ENCODE measurements at places on chromosomes 5 and 9.

- no peak for DNase-seq
Measured at GRCh38 chr5:90549729-90550275, 8.8 kb upstream of the ADGRV1 start.

- DNase-seq: peak; percentile 96
Measured at GRCh38 chr5:80082731-80083100, 47.6 kb downstream of the THBS4 start.

GRCh38 chr5:113273948-113274347 is 160.8 kb downstream of the TSSK1B start:
- DNase-seq: no peak

- DNase-seq: no peak
Measured at GRCh38 chr5:171649075-171649401, 136.6 kb upstream of the SMIM23 start.

DNA sequence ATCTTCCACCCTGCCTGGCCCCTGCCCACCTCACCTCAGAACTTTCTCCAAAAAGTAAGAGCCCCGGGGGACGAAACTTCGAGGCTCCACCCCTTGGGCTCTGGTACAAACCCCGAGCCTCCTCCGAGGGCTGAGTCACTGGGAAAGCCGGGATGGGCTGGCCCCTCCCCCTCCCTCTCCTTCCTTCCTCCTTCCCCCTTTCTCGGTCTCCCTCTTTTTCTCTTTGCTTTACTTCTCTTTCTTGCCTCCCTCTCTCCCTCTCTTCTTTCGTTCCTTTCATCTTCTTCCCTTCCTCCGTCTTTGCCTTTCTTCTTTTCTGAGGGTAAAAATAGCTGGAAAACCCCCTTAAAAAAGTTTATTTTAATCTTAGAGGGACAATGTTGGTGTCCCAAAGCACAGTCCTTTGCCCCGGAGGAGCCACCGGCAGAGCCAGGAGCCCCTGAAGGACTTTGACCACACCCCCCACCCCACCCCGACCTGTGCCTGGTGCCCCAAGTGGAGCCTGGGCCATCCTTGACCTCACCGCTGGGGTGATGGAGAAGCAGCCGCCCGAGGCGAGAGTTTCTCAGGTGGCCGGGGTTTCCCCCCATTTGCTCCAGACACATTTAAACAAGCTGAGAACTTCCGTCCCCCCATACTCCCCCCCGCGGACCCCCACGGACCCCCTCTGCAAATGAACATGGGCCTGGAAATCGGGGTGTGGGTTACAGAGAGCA is 5.7 kb upstream of the NOTCH1 start:
- peak; percentile 55 for DNase-seq

- DNase-seq: peak; percentile 42
Measured at GRCh38 chr9:98380065-98380681, 124.7 kb upstream of the TBC1D2 start.

- DNase-seq: no peak
Measured at GRCh38 chr9:131616983-131617604, 71.8 kb downstream of the PRRT1B start.

DNA sequence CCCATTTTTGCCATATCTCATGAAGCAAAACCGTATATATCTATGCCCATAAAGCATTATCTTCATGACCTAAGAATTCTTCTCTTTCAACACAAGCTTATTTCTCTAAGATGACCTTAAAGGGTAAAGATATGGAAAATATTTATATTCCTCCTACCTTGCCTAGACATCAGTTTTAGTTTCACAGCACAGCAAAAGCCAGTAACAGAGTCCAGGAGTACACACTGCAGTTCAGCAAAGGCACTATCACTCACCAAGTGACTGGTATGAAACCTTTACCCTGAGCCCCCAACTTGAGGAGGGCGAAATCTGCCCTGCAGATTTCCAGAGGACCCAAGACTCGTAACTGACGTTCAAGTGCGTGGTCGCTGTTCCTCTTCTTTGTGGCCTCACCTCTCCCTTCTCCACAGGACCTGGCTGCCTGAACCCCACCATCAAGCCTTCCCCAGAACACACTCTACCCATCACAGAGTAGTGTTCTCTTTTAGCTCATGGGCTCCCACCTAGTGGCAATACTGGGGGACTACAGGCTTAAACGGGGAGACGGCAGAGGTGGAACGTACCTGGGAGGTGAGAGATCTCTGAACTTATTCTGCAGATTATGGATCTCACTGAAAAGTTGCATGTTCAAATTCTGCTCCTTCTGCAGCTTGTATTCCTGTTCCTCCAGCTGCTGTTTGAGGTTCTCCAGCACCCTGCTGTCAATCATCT is 141.0 kb downstream of the CDK5RAP2 start:
- no peak for DNase-seq

DNA sequence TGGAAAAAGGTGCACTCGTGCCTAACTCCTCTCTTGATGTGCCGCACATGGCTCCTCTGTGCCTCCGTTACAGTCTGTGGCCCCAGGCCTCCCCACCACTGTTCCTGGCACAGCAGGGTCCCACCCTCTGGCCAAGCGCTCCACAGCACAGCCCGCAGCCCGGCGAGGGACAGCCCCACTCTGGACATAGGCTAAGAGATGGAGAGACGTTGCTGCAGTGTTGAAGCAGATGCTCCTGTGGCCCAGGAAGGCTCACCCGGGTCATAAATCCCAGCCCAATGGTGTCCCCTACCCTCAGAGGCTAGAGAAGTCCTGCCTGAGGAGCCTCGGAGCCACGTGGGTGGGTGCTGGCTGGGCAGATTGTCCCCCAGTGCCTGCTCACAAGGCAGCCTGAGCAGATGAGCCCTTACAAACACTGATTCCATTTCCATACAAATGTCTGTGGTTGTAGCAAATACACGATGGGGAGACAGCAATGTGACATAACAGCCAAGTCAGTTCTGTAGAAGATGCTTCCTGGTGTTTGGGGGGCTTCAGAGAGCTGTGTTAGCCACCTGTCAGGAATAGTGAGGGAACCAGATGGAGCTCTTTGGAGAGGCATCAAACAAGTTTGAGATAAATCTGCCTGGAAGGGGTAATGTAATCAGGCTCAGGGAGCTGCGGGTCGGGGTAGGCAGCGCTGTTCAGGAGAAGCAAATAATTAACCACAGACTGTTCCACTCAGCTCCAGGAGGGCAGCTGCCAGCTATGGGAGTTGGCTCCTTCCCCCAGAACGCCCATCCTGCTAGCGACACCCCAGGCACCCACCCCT is 41.7 kb downstream of the C5orf15 start:
- DNase-seq: no peak

- no peak for DNase-seq
Measured at GRCh38 chr5:76610196-76610595, 13.0 kb downstream of the F2RL2 start.

GRCh38 chr5:168702511-168702910 is 123.3 kb upstream of the PANK3 start:
- no peak for DNase-seq

DNA sequence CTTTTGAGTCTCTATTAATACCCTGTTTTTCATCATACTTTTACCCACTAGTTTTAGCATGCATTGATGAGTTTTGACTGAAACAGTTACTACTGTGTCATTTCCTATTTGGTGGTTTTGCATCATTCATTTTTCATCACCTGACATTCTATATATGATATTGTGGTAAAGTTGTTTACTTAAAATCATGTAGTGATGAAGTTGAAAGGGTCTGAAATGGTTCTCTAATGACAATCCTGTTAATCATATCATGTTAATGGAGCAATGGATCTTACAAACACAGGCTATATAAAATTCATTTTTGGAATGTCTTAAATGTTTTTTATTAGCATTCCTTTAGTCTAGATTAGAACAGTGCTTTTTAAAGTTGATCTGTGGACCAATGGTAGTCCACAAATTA is 84.1 kb downstream of the ERBIN start:
- DNase-seq: no peak

DNA sequence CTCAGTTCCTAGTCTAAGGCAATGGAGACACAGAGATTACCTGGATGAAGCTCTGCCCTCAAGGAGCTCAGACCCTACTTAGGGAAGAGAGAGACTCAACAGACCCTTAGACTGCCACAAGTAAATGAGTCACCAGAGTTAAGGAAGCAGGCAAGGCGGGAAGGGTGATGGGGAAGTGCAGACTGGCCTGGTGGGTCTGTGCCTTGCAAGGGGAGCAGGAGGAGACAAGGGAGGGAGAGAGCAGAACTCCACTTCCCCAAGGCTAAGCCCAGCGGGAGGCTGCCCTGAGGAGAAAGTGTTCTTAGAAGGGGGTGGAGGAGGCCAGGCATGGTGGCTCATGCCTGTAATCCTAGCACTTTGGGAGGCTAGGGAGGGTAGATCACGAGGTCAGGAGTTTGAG is 83.7 kb downstream of the HRH2 start:
- no peak for DNase-seq

DNA sequence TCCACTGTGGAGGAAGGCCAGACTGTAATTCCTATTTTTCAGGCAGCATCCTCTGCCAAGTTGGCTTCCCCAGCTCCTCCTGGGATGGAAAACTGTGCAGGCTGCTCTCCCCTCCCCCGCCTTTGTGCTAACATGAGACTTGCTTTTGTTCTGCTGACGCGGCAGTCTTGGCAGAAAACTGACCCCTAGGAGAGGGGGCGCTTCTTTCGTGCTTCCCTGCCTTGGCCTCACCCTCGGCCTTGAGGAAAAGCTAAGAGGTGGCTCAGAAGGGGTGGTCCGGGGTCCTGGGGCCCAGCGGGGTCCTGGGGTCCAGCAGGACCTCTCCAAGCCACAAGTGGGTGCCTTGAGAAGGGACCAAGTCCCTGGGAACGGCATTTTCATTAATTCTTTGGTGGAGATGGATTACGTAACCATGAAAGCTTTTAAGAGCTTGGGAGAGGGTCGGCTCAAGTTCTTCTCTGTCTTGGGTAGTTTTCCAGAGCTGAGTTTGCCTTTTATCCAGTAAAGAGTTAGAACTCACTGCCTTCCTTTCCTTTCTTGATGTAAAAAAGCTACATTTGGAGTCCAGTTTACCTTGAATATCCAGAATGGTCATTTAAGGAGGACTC is 51.0 kb downstream of the SH3PXD2B start:
- peak; percentile 98 for DNase-seq

All from tongue (tissue), 3 donors.